ENCODE measurements at places on chromosomes 13 and 19. TPM values are rescaled to one million over a fixed set of nuclear protein-coding genes. Genes with fewer than 3 reads are reported as not detected.

Gene CPT1C
- 0.73 TPM for polyA plus RNA-seq

Gene SULT2A1
- polyA plus RNA-seq: not detected

Gene HRC
- polyA plus RNA-seq: not detected

Gene OR7A5
- polyA plus RNA-seq: not detected

DNA sequence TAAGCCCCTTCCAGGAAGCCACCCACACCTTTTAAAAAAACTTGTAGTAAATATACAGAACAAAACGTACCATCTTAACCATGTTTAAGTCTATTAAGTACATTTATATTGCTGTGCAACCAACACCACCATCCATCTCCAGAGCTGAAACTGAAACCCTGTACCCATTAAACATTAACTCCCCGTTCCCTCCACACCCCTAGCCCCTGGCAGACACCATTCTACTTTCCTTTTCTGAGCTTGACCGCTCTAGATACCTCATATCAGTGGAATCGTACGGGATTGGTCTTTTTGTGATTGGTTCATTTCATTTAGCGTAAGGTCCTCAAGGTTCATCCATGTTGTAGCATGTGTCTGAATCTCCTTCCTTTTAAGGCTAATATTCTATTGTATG lies 13.0 kb upstream of the SPATA13 start:
- H3K27ac ChIP-seq: no peak overlapping the region
- no peaks in the 10 kb centered on the region for H3K4me1 ChIP-seq
- no peaks in the 10 kb centered on the region for H3K36me3 ChIP-seq
- no peak for DNase-seq
- no peak overlapping the region for H3K4me3 ChIP-seq

- no peak overlapping the region for H3K4me3 ChIP-seq
- H3K27me3 ChIP-seq: no peaks in the 10 kb centered on the region
- DNase-seq: no peak
- H3K36me3 ChIP-seq: no peaks in the 10 kb centered on the region
These were observed 458.9 kb downstream of the COG6 start for GRCh38 chr13:40114305-40114896.

DNA sequence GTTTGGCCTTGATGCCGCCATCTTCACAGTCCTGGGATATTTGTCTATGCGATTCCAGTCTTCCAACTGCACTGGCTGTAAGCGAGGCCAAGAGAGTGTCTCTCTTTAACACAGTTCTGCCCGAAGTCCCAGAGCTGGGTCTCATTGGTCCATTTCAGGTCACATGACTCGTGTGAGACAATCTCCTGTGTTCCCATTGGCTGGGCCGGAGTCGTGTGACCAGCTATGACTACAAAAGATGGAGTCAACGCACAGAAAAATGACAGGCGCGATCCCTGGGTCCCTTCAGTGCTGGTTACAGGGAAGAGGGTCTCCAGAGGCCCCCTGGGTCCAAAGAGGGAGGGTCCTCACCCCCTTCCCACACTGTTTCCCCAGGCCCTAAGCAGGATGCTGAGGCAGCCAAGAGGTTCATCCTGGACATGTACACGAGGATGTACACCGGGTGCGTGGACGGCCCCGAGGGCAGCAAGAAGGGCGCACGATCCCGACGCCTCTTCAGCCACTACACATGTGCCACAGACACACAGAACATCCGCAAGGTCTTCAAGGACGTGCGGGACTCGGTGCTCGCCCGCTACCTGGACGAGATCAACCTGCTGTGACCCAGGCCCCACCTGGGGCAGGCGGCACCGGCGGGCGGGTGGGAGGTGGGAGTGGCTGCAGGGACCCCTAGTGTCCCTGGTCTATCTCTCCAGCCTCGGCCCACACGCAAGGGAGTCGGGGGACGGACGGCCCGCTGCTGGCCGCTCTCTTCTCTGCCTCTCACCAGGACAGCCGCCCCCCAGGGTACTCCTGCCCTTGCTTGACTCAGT lies 15.9 kb upstream of the S1PR4 start:
- no peaks in the 10 kb centered on the region for H3K27me3 ChIP-seq
- peaks cover 3% of the 10 kb centered on the region for H3K36me3 ChIP-seq
- H3K27ac ChIP-seq: no peak overlapping the region
- no peak overlapping the region for H3K4me3 ChIP-seq
- peaks cover 15% of the 10 kb centered on the region for H3K4me1 ChIP-seq

DNA sequence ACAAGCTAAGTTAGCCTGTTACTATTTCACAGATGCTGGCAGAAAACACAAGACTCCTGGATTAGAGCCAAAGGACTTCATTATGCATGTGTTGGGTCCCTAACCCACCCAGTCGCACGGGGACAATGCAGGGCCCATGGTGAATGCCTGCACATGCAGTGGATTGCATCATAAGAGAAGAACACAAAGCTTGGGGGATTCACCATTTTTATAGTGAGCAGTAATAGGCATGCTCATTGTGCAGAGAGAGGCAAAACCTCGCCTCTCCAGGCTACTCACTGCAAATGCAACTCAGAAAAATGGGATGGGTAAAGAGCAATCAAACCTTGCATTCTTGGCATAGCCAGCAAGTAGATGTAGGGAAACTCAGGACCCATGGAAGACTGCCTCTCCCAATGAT lies 115.8 kb downstream of the DIAPH3 start:
- no peak for DNase-seq
- no peak overlapping the region for H3K27ac ChIP-seq
- H3K27me3 ChIP-seq: no peaks in the 10 kb centered on the region
- no peaks in the 10 kb centered on the region for H3K36me3 ChIP-seq

- H3K4me3 ChIP-seq: no peak overlapping the region
- H3K4me1 ChIP-seq: no peaks in the 10 kb centered on the region
- no peak overlapping the region for H3K27ac ChIP-seq
- no peak for DNase-seq
- no peaks in the 10 kb centered on the region for H3K27me3 ChIP-seq
- peaks cover 22% of the 10 kb centered on the region for H3K36me3 ChIP-seq
These were observed 20.0 kb upstream of the CCNP start for GRCh38 chr19:40246292-40247073.

Measured in CD4-positive, CD25-positive, alpha-beta regulatory T cell (primary cell).